NCI-H2029 (cell line): ENCODE measurements at places on chromosomes 3 and 15.

- DNase-seq, result no peak
These were observed 31.7 kb downstream of the ATP2C1 start for GRCh38 chr3:130925628-130926027.

DNA sequence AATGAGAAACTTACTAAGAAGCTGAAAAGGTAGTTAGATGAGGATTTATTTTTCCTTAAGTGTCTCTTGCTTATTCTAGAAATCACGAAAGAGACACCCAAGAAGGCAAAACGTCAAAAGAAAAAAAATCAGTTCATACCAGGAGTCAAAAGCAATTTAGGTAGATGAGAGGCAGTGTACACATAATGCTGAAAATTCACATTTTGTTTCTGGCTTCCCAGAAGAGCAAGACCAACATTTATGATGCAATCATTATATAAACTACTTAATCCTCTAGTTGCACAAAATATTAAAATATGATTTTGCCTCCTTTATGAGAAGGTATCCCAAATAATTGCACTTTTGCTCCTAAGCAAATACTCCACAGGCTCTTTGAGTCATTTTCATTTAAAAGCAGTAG lies 228.0 kb downstream of the FMN1 start:
- no peak for DNase-seq

DNA sequence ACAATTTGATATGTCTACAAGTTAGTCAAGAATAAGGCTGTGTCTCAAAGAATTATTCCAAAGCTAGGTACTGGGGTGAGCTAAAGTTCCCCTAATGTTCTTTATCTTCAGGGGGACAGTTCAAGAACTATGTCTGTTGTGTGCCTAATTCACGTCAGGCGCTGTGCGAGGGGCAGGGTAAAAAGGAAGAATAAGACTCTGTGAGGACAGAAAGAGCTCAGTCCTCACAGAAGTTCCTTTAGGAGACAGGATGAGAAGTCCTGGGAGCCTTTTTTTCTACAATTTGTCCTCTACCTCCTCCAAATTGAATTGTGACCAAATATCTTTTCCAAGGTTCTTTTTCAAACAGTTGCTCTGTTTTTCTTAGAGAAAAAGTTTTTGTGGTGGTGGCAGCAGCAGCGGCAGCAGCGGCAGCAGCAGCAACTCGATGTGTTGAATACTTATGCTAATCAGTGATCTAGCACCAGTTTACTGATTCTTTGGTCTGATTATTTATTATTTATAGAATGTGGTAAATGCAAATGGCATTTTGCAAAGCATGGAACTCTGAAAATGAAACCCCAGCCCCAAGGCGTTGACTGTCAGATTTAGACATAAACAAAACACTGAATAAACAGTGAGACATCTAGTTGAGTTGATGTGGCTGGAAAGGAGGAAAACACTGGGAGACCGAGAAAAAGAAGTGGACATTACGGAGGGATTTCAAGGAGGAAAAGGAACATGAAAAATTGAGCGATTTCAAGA lies 88.6 kb downstream of the GTPBP8 start:
- no peak for DNase-seq

GRCh38 chr3:156551746-156552145 lies 3.2 kb downstream of the SSR3 start:
- DNase-seq, result no peak
